COR-L47 (cell line): ENCODE measurements at places on chromosomes 6 and 20.
A peak's percentile ranks its signal among the peaks of the same experiment; 100 is the strongest.

DNA sequence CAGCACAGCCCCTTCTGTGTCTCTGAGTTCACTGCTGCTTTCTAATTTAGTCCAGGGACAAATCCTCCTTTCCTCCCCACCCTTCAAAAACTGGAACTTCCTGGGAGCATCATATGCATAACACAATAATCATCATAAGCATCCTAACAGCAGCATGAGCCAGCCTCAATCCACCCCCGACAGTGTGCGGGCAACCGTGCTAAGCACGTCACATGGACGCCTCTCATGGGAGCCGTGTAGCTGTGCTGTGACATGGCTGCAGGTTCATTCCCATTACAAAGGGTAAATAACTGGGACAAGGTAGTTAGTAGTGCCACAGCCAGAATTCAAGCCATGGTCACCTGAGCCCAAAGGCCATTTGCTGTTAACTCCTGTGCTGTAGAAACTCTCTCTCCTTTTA lies 24.5 kb upstream of the ULBP3 start:
- DNase-seq: no peak

- no peak for DNase-seq
Observed at GRCh38 chr6:168265827-168266815, 53.5 kb downstream of the DACT2 start.

DNA sequence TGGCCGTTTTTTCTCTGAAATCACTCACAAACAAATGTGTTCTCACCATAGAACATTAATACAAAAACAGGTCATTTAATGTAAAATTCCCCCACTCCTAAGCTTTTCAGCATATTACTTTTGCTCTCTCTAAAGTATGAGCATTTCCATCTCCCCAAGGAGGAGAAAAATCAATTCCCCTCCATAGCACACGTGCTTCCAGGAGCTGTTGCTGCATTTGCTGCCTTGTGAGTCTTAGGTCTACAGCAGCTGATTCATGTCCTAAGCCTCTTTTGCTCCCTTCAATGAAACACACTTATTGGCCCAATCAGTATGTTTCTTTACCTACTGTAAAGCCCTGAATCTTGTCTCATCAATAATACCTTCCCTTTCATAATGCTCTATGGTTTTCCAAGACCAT lies 6.4 kb upstream of the COL9A1 start:
- no peak for DNase-seq

- DNase-seq: no peak
Observed at GRCh38 chr20:61234224-61234890, 17.7 kb upstream of the CDH4 start.

GRCh38 chr6:141965016-141965545 lies 167.6 kb upstream of the GJE1 start:
- DNase-seq: no peak

GRCh38 chr6:89977808-89978748 lies 83.8 kb downstream of the GJA10 start:
- peak; percentile 36 for DNase-seq

DNA sequence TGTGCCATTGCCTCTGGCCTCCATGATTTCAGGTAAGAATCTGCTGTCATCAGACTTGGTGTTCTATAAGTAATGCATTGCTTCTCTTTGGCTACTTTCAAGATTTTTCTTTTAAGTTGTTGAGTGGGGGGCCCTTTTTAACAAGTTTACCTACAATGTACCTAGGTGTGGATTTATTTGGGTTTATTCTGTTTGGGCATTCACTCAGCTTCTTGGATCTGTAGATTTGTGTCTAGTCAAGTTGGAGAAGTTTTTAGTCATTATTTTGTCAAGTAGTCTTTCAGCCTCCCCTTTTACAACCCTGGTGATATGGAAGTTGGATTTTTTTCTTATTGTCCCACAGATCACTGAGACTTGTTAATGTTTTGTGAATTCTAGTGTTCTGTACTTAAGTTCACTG lies 14.1 kb downstream of the ENPP5 start:
- DNase-seq: no peak

- DNase-seq: no peak
Observed at GRCh38 chr6:138648127-138648526, 125.4 kb upstream of the CCDC28A start.

GRCh38 chr20:32871627-32872160 lies 13.0 kb downstream of the EFCAB8 start:
- DNase-seq: no peak

DNA sequence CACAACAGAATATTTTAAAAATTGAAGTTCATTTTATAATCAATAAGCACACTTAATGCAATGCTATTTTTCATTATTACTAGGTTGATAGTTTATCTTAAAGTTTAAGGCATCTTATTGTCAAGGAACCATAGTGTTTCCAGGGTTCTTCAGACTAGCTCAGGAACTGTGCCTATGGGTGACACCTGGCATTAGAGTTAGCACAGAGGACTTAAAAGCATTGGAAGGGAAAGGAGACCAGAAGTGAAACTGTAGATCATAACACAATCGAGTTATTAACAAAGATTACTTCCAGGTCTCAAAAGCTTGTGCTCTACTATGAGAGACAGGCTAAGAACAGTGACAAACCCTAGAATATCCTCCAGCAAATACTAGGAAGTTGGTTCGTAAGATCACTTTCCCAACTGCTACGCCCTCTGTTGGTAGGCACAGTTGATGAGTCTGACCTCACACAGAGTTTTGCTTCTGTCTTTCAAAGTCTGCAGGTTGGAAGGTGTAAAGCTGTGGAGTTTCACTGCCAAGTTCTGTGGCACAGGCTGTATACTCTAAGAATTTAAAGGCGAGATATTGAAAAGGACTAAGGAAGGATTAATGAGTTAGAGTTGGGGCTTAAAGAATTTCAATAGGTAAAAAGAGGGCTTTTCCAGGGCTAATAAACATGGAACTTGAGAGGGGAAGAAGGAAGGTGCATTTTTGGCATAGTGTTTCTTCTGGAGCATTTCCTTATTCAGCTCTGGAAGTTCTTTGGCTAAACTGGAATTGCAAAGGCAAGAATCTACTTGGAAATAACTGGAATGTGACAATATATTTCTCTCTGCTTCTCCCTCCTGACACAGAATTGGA lies 531.3 kb upstream of the JAG1 start:
- peak; percentile 55 for DNase-seq

DNA sequence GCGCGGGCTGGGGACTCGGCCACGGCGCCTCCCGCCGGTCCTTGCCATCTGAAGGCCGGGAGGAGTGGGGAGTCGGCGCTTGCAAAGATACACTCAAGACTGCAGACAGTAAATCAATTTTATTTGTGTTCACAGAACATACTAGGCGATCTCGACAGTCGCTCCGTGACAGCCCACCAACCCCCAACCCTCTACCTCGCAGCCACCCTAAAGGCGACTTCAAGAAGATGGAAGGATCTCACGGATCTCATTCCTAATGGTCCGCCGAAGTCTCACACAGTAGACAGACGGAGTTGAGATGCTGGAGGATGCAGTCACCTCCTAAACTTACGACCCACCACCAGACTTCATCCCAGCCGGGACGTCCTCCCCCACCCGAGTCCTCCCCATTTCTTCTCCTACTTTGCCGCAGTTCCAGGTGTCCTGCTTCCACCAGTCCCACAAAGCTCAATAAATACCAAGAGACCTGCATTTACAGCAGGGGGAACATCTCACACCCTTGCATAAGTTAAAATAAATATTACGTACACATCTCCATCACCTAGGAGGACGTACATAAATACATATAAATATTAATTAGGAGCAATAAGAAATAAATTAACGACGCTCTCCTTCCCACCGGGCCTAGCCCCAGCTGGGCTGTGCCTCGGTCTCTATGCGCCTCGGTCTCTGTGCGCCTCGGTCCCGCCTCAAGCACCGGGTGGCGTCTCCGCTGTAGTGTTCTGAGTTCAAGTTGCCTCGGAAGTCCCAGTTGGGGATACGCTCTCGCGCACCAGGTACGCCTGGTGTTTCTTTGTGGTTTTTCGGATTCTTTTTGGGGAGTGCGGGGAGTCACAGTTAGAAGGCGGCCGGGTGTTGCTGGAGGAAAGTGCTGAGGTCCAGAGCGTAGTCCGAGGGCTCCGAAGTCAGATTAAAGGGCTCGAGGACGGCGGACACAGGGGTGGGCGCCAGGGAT lies 889 bp upstream of the FLOT1 start:
- DNase-seq: no peak

- DNase-seq: no peak
Observed at GRCh38 chr6:169106176-169106575, 147.5 kb downstream of the THBS2 start.

DNA sequence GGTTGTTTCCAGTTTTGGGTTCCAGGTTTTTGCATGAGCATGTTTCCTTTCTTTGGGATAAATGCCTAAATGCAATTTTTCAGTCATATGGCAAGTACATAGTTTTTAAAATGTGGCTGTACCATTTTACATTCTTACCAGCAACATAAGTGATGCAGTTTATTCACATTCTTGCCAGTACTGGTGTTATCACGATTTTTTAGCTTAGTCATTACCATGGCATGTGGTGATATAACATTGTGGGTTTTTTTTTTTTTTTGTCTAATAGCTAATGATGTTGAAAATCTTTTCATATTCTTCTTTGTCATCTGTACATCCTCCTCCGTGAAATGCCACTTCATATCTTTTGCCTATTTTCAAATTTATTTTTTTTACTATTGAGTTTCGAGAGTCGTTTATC lies 2.9 kb upstream of the TDRD6 start:
- no peak for DNase-seq

DNA sequence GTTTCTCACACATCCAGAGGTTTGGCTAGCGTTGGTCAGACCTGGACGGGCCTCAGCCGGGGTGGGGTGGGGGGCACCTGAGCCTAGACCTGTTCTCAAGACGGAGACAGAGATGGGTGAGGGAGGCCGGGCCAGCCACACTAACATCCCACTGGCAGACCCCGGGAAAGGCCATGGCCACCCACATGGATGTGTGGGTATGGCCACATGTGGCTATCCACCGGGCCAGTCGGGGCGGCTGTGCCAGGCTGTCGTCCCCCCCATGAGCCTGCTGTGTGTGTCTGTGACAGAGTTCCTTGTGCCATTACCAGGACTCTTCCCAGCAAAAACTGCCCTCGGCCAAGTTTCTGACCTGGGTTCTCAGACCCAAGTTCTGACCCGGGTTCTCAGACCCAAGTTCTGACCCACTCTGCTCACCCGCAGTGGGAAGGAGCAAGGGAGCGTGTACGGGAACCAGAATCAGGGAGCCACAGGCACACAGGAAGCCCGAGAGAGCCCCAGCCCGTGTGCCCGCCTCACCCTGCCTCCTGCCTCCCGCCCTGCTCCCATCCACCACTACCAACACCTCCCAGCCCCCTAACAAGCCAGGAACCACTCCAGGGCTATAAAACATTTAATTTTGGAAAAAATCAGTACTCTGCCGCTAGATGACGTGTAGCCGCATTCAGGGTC lies 255.5 kb downstream of the TAF4 start:
- DNase-seq: no peak

GRCh38 chr20:25218109-25218486 lies 22.6 kb downstream of the ENTPD6 start:
- DNase-seq: no peak

- DNase-seq: no peak
Observed at GRCh38 chr6:166553563-166554271, 32.8 kb downstream of the RAMACL start.

GRCh38 chr6:88677356-88677755 lies 286.1 kb downstream of the RNGTT start:
- no peak for DNase-seq

GRCh38 chr6:74826263-74826662 lies 379.6 kb downstream of the COL12A1 start:
- no peak for DNase-seq

DNA sequence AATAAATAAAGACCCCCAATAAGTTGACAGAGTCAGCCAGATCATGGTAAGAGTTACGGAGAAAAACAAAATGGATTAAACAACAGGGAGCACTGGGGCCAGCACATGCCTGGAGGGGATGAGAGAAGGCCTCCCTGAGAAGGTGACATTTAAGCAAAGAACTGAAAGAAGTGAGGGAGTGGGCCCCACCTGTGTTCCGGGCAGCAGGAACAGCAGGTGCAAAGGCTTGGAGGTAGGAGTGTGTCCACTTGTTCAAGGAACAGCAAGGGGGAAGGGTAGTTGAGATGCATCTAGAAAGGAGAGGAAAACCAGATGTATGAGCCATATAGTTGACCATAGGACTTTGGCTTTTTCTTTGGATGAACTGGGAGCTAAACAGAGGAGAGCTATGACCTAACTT lies 7.6 kb upstream of the PREX1 start:
- DNase-seq: no peak

DNA sequence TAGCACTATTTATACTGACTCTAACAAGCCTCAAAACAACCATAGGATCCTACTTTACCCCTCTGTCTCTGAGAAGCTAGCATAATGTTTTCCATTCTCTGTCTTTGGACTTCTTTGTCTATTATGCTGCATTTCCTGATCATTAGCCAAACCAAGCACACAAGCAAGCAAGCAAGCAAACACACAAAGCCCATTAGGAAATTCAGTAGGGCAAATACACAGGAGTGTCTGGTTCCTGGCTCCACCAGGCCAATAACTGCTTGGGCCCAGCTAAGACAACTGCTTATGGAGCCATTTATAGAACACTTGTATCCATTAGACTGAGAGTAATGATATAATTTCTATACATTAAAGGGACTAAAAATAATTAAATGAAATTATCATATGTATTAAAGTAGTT lies 952.9 kb upstream of the EPHA7 start:
- peak; percentile 13 for DNase-seq

DNA sequence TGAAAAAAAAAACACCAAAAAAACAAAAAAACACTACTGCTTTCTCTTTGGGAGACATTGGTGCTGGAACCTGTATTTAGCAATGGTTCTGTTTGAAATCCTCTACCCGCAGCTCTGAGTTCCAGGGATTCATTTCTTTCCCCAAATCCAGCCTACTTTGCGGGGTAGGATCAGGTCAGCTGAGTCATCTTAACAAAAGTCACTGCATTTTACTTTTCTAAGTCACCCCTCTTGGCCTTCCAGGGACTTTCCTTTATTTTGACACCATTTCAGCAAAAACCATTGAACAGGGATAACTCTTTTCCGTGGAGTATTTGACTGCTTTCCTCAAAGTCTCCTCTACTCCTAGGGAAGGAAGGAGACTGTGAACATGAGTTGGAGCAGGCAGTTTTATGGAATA lies 837.6 kb downstream of the MAFB start:
- DNase-seq: no peak

DNA sequence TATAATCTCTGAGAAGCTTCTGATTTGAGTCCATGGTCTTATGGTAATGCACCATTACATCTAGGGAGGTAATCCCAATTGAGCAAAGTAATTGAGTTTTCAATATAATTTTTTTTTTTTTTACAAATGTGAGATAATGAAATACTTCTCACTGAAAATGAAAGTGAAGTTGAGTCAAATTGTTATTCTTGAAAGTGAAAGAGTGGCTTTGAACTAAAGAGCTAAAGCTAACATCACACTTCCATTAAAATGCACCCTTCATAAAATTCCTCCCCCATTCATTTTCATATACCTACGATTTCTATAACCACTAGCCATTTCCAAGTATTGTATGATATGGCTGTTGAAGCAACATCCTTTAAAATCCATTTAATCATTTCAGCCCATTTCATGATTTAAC lies 149.1 kb upstream of the IMPG1 start:
- DNase-seq: no peak
